ENCODE measurements at places on chromosomes 3 and 15.

- DNase-seq = no peak
Measured at GRCh38 chr15:38996111-38996631, 431.6 kb upstream of the RASGRP1 start.

DNA sequence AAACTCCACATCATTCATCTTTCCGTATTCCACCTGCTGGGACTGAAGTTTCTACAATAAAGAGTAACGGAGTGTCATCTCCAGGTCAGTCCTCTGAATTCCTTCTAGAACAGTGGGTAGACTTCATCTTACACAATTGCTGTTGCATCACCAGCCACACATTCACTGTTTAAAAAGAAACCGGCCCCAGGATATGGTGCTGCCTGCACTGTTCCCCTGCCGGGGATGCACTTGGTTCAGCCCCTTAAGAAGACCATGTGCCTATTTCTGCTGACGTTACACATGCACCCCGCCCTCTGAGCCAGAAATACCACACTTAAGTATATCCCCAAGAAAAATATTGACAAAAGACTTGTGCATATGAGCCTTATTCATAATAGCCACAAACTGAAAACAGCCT, 233.4 kb downstream of the FEZF2 start:
- no peak for DNase-seq

GRCh38 chr3:141544697-141545096, 57.9 kb downstream of the RASA2 start:
- no peak for DNase-seq

DNA sequence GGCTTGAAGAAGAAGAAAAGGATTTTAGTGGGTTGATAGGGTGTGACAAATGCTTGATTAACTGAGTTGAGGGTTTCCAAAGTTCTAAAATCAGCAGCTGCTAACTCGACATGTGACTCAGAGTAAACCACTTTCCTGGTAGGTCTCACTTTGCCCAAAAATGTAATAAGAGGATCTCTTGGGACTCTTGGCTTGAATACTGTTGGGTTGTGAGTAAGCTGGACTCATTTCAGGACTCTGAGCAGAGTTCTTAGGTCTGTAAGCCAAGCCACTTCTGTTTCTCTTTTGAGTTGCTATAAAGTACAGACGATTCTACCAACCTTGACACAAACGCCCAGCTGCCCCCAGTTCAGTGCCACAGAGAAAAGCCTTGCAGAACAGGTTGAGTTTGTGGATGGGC, 241.1 kb downstream of the ZNF621 start:
- no peak for DNase-seq

- no peak for DNase-seq
Measured at GRCh38 chr15:54506977-54507524, 528.8 kb downstream of the UNC13C start.

DNA sequence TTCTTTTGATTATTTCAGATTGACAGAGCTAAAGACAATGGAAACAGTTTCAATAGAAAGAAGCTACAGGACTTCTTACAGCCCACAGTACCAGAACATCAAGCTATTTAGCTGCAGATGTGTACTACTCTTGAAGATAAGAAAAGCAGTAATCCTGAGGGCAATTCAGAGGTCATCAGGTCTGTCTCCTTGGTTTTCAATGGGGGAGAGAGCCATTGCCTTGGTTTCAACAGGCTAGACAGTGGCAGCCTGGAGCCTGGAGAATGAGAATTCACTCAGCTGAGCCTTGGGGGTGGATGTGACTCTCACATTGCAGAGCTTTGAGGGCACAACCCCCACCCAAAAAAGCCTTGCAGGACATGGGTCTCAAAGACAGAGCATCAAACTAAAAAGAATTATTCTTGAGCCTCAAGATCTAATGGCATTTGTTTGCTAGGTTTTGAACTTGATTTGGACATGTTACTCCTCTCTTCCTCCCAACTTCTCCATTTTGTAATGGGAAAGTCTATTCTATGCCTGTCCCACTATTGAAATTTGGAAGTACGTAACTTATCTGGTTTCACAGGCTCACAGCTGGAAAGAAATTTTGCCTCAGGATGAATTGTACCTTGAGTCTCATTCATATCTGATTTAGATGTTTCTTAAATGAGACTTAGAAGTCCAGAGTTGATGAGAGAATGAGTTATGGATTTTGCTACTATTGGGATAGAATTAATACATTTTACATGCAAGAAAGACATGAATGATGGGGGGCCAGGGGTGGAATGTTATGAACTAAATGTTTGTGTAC, 36.9 kb downstream of the PLSCR1 start:
- no peak for DNase-seq

- DNase-seq = no peak
Measured at GRCh38 chr15:38112406-38112805, 140.2 kb upstream of the SPRED1 start.

GRCh38 chr3:145649368-145649887, 511.6 kb downstream of the PLOD2 start:
- DNase-seq = no peak

GRCh38 chr3:172057059-172057458, 17.7 kb downstream of the FNDC3B start:
- DNase-seq = no peak

DNA sequence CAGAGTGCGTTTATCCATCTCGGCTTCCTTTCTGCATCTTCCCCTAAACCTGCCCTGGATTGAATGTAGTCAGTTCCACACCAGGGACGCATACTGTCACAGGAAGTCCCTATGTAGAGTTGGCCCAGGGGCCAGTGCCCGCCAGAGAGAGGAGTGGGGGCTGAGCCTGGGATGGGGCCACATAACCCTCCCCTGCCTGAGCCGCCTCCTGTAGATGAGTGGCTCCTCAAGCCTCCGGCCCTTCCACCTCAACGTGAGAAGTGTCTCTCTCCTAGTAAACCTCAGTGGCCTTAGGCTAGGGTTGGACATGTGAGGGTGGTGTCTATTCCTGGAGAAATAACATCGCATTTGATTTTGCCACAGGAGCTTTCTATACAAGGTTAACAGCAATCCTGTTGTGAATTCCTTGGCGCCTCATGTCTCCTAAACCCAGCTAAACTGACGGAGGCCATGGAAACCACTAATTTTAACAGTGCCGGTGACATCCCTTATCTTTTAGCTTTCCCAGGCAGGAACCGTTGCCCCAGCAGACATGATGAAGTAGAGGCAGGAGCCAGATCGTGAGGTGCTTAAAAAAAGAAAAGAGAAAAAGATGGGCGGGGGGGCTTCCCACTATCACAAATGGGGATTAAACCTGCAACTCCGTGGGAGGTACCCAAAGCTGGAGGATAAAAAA, 171.1 kb downstream of the CHDH start:
- DNase-seq = no peak

- DNase-seq = no peak
Measured at GRCh38 chr15:80942746-80943565, 46.7 kb downstream of the MESD start.

DNA sequence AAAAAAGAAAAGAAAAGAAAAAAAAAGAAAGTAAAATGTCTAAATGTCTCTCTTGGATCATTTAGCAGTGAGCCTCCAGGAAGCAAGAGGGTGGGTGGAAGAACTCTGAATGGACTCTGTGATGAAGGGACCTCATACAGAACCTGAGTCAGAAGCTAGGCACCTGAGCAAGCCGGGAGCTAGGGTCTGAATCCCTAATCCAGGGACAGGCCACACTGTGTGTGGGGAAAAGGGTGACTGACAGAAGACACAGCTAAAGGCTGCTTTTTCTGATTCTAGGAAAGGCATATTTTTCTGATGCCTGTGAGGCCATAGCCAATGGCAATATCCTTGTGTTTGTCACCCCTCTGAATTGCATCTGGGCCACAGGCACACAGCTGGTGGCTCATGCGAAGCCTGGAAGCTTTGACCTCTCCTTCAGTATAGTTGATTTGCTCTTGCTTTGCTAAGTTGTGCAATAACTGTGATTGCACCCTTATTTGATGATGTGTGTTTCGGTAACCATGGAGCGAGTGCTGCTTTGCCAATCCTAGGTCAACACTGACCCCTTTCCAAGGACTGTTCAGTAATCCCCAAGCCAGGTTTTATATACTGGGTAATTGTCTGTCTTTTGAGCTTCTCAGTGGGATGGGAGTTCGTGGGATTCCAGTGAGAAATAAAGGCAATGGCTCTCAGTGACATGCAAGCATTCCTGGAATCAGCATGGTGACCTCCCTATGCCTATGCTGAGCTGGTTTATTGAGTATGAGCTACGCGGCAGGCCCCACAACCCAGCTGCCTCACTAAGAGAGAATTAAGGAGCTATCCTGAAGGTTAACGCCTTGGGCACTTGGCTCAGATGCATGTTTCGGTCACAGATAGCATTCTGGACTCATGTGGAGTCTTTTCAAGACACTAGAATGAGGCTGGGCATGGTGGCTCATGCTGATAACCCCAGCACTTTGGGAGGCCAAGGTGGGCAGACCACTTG, 49.0 kb upstream of the OSBPL11 start:
- no peak for DNase-seq

DNA sequence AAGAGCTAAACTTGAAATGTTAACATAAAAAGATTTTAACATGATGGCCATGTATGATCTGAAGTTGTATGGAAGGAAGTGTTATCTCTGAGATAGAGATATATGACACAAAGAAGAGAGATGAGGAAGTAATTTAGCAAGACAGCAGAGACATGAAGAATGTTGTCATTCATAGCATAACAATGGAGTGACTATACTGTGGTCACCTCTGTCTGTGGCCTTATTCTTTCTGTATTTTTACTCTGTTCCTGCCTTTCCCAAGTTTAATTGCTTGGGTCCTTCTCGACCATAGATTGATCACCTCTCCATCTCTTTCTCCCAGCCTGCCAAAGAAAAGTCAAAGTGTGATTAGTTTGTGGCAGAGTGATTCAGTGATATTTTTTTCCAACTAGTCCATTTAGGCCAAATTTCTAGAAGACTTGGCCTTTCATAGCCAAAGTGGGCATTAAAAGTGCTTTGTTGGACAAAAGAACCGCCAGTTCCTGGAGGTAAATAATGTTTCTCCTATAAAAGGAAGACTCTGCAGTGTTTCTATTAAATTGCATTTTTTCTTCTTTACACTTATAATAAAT, 711.9 kb downstream of the CADM2 start:
- no peak for DNase-seq

DNA sequence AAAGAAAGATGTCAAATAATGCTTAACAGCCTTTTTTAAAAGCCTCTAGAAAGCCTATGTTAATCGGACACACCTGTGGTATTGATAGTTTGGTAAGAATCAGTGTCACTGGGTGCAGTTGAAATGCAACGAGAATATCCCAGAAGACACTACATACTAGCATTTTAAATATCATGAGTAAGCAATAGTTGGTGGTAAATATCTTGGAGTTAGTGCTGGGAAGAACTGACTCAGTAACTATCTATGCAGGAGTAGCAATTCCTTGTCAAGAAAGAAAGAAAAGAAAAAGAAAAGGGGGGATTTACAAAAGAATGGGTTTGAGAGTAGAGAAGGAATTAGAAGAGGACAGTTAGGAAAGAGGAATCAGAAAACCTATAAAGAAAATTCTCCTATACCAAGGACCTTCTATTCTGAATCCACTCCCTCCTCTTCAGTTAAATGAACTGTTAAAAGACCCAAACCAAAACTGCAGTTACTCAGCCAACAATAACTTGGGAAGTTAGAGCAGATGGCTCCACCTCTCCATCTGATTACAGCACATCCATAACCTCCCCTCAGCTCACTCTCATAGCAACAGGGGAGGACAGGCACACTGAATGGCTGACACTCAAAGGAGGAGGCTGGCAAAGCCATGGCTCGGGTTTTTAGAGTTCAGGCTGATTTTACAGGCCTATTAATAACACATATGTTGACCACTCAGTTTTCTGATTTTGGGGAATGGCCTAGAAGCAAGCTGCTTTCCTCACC, 207.6 kb upstream of the MDFIC2 start:
- no peak for DNase-seq

- no peak for DNase-seq
Measured at GRCh38 chr3:148092624-148093347, 604.9 kb upstream of the AGTR1 start.

DNA sequence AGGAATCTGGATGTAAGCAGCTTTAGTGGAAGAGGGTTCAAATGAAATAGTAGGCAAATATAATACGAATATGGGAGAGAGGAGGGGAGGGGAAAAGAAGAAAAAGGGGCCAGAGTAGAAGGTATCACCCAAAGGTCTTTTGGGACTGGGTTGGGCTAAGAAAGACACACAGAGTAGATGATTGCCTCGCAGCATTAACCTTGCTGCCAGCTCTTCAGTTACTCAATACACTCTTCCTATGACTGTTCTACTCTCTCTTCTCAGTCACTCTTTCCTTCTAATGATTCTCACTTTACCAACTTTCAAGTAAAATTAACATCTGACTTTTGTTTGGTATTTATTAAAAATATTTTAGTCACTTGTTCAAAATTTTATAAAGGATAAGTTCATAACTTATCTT, 52.8 kb downstream of the CLASP2 start:
- DNase-seq = no peak

DNA sequence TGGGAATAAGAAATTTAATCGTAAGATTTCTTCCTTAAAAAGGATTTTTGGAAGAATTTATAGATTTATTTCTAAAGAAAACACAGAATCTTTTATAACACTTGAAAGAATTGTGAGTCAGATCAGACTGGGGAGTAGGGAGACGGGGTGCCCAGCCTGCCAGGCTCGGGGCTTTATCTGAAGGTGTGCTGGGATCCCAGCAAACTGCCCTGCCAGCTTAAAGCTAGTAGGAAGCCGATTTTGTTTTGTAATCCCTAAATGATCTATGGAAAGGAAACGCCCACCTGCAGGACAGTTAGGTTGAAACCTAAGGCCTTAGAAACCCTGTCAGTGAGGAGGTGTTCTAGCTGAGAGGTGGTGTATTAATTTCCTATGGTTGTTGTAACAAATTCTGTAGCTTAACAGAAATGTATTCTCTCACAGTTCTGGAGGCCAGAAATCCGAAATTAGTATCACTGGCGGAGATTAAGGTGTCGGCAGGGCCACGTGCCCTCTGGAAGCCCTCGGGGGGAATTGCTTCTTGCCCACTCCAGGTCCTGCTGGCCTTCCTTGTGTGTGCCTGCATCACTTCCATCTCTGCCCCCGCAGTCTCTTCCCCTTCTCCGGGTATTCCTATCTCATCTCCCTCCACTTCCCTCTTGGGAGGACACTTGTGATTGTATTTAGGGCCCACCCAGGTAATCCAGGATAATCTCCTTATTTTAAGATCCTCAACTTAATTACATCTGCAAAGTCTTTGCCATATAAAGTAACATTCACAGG, 19.3 kb upstream of the RAB6B start:
- no peak for DNase-seq

- no peak for DNase-seq
Measured at GRCh38 chr15:38709196-38709595, 144.6 kb upstream of the RASGRP1 start.

- DNase-seq = no peak
Measured at GRCh38 chr15:41927536-41927935, 33.7 kb upstream of the SPTBN5 start.

DNA sequence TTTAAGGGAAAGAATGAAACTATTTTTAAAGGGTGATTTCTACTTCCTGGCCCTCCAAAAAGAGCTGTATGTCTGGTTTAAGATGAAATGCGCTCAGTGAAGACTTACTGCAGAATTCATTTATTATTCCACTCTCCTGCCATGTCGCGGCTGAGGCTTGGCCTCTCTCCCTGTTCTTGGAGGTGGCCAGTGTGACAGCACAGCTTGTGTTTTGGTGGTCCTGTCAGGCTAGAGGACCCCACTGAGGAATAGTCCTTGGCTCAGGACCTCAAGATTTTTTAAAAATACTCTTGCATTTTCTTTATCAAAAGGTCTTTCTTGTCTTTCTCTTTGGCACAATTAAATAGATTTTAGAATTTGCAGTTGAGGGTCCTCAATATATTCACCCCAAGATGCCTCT, 384.4 kb downstream of the LRTM1 start:
- DNase-seq = no peak
